ENCODE measurements at places on chromosomes 16 and 17.
A peak's percentile ranks its signal among the peaks of the same experiment; 100 is the strongest.

DNA sequence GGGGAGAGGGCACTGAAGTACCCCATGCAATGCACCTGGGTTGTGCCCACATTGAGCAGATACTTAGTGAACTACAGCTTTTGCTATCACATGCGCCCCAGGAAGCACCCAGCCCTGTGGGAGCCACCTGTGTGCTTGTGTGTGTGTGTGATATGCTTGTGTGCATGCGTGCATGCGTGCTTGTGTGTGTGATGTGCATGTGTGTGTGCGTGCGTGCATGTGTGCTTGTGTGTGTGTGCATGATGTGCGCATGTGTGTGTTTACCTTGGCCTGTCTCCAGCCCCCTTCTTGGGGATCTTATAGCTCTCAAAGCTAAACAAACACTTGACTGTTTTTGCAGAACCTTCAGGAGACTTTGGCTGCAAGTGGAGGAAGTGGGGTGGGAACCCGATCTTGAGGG lies 841 bp downstream of the C16orf89 start:
- no peak for DNase-seq

GRCh38 chr17:2192367-2193057 lies 111.1 kb downstream of the SMG6 start:
- peak; percentile 73 for DNase-seq

- DNase-seq, result no peak
These were observed 644 bp upstream of the ARL2BP start for GRCh38 chr16:57244463-57244766.

- no peak for DNase-seq
These were observed 5.5 kb downstream of the OR4D1 start for GRCh38 chr17:58153671-58154070.

- DNase-seq, result no peak
These were observed 5.0 kb upstream of the KRT19 start for GRCh38 chr17:41532947-41533570.

DNA sequence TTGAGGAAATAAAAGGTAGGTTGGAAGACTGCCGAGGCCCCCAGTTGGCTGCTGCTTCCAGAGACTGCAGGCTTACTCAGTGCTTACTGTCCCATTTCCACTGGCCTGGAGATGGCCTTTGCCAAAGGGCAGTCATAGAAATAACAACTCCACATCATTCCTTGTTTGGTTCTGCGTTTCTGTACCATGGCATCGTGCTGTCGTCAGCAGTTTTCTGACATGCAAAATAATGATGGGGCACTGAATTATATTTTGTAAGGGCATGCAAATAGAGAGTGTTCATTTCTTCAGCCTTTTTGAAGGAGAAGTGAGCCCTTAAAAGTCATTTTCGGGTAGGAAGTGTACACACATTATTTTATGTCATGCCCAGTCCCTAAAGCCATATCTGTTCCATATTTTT lies 88.9 kb downstream of the RBFOX1 start:
- no peak for DNase-seq

GRCh38 chr17:79255926-79256585 lies 181.4 kb downstream of the ENGASE start:
- DNase-seq, result no peak

- no peak for DNase-seq
These were observed 31.6 kb downstream of the MMP15 start for GRCh38 chr16:58057121-58057520.

DNA sequence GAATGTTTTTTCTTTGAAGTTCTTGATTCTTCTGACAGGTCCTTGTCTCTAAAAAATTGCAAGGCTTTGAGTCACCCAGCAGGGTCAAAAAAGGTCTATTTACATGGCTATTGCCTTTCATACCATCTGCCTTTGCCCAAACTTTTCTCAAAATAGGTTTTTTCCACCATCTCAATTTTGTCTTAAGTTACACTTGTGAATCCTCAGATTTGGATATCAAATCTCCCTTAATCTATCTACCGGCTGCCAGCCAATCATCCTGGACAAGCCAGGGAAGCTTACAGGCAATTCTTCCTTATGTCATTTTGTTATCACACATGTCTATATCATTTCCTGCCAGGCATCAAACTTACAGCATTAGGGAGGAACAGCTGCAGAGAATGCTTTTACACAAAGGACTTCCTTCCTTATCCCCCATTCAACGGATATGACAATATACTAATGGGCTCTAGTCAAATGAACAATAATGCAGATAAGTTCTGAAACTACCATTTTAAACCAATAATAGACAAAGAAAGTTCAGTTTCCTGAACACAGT lies 104.1 kb upstream of the CORO6 start:
- DNase-seq, result peak; percentile 9

DNA sequence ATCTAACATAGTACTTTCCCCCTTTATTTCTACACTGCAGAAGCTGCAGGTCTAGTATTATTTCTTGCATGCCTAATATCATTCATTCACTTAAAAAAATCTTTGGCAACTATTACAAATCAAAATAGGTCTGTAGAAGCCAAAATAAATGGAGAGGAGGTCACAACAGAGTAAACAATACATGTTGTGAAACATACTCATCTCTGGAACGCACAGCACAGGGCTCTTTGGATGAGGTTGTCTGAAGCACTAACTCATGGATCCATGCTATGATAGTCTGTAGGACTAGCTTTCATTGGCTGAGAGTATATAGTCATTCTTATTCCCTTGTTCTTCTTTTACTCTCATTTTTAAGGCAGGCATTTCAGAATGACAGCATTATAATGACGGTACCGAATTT lies 21.3 kb downstream of the MYO1D start:
- DNase-seq, result no peak

DNA sequence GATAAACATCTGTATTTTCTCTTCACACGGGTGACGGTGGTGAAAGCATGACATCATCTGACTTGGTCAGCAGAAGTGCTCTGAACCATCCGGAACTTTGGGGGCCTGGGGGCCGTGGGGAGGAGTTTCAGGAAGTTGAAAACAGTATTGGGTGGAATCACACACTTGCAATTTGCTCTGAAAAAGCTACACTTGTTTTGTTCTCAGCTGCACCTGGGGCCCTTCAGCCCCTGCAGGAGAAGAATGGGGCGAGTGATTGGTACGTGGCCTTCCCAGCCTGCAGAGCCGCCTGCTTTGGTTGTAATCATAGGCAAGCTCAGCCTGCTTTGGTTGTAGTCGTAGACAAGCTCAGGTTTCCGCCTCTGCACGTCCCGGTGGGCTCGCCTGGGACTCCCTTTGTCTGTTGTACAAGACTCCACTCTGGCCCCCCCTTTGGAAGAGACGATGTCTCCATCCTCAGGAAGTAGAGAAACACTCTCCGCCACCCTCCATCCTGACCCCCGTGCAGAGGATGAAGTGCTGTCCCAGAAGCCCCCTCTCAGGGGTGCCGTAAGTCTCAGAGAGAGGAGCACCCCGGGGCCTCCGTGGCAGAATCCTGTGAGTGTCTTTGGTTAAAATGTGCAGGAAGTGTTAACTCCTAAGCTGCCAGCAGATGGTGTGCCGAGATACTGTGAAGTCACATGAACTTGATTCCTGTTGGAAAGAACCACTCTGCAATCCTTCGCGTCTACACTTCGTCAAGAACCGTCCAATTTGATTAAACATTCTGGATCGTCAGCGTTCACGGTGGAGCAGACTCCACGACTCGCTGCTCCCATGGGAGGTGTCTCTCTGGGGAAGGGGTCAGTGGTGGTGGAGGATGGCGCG lies 5.4 kb downstream of the BANP start:
- no peak for DNase-seq

DNA sequence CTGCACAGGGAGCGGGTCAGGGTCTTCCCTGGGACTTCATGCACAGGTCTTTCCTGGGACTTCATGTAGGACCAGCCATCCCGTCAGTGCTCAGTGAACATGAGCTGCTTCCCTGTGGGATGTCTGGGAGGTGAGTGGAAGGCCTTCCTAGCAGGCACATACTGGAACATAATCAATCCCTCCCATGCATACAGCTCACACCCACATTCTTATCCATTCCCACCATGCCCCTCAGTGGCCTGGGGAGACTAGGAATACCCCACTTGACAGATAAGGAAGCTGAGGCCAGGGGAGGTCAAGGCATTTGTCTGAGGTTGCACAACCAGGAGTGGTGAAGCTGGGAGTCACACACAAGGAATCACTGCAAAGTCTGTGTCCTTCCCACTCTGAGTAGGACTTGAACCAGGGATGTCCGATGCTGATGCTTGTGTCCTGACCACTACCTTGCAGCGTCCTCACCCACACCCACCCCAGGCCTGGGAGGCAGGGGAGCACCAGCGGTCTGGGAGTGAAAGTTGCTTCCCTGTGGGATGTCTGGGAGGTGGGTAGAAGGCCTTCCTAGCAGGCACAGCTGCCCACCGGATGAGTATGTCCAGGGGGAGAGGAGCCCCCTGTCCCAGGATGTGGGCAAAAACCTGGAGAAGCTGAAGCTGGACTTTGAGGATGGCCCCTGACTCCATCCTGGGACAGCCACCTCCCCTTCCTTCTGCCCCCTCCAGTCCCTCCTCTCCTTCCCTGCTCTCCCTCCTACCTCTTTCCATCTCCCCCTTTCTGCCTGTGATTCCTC lies 1.0 kb upstream of the NLRC5 start:
- DNase-seq, result no peak

DNA sequence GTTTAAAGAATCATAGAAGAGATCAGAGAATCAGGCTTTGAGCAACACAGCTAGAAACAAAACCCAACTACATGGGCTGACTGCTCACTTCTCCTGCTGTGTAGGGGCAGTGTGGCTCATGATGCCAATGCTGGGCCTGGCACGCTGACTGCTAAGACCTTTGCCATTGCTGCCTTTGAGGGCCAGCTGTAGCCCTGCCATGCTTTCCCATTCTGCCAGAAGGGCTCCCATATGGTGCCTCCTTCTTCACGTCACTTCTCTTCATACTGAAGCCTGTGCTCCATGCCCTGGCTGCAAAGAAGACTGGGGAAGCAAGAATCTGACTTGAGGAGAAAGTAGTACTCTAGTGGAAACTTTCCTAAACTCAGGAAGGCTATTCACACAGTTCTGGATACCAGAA lies 232.9 kb downstream of the UTP18 start:
- no peak for DNase-seq

- peak; percentile 7 for DNase-seq
These were observed 261.4 kb downstream of the MAP2K4 start for GRCh38 chr17:12282056-12282455.

- no peak for DNase-seq
These were observed 7.1 kb upstream of the CORO6 start for GRCh38 chr17:29629839-29630238.

GRCh38 chr17:77834170-77835115 lies 124.1 kb upstream of the TNRC6C start:
- DNase-seq, result peak; percentile 85

DNA sequence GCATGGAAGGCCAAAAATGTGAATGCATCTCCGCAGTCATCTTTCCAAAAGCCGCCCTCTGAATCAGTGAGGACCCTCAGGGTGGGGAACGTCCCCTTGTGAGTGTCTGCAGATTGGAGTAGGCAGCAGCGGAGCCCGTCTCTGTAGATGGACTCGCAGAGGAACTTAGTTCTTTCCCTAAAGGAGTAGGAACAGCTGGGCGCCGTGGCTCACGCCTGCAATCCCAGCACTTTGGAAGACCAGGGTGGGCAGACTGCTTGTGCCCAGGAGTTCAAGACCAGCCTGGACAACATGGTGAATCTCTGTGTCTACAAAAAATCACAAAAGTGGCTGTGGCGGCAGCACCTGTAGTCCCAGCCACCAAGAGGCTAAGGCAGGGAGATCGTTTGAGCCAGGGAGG lies 53.7 kb downstream of the WDR45B start:
- DNase-seq, result no peak

DNA sequence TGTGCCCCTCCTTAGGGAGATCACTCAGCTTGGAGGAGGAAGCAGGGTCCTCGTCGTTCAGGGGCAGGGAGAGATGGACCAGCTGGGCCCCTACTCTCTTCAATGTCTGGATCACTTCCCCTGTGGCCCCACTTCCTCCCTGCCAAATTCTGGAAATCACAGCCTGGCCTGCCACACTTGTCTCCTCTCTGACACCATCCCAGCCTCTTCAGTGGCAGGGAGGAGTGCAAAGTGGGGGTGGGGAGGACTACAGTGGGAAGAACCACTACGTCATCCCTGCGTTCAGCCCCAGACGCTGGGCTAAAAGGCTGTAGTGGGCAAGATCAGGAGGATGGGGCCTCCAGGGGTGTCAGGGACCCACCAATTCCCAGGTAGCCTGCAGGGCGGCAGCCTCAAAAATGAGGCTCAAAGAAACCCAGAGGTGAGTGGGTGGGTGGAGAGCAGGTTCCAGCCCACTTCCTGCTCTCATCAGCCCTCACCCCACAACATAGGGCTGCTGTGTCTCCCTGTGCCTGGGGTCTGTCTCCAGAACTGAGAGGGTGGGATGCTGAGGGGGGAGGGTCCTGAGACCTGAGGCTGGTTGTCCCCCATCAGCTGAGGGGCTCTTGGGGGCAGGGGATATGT lies 25.0 kb upstream of the TAC4 start:
- DNase-seq, result no peak

DNA sequence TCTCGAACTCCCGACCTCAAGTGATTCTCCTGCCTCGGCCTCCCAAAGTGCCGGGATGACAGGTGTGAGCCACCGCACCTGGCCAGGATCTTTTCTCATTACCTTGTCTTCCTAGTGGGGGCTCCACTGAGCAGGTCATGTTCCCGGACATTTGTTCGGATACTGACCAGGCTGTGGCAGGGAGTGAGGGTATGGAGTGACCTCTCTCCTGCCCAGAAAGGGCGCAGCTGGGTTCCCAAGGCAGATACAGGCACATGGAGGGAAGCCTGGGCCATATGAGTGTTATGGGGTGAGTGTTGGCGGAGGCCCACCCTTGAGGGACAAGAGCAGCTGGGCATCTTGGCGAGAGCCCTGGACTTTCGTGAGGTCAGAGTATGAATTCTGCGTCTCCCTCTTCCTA lies 5.5 kb downstream of the SERPINF1 start:
- DNase-seq, result no peak

DNA sequence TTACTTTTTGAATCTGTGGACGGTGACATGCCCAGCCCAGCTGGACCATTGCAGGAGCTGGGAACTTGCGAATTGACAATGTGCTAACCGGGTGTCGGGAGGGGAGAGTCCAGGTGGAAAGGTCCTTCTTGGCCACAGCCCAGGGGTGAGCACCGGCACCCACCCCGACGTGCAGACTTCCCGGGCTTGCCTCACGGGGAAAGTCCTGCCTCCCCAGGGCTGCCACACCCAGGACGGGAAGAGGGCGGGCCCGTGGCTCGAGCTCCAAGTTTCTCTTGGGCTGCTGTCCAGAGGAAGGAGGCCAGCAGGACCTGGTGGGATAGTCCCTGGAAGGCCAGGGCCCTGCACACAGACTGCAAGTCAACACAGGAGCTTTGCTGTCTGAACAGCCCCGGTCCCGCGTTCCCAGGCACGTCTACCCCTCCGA lies 17.7 kb downstream of the CARD14 start:
- no peak for DNase-seq
